ENCODE measurements at places on chromosomes 6 and 20.
A peak's percentile ranks its signal among the peaks of the same experiment; 100 is the strongest.

GRCh38 chr20:47133809-47134456 lies 222.6 kb downstream of the ZMYND8 start:
- DNase-seq = no peak

- DNase-seq = no peak
Observed at GRCh38 chr6:21371676-21372171, 221.8 kb upstream of the SOX4 start.

- DNase-seq = no peak
Observed at GRCh38 chr20:1816384-1817381, 78.5 kb upstream of the SIRPA start.

DNA sequence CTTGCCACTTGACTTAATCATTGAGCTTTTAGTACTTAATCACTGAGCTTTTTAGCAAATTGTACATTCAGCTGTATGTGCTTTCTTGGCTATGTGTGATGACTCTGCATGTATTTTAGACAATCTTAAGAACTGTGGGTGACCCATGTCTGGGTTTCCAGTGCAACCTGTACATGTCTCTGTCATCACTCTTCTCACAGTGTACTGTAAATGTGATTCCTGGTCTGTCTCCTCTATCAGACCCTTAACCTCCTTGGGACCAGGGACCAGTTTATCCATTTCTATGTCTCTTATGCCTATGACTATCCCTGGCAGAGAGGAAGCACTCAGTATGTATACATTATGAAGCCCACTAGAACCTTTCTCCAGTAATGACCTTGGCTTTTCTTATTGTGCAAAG lies 36.6 kb upstream of the HDDC2 start:
- no peak for DNase-seq

DNA sequence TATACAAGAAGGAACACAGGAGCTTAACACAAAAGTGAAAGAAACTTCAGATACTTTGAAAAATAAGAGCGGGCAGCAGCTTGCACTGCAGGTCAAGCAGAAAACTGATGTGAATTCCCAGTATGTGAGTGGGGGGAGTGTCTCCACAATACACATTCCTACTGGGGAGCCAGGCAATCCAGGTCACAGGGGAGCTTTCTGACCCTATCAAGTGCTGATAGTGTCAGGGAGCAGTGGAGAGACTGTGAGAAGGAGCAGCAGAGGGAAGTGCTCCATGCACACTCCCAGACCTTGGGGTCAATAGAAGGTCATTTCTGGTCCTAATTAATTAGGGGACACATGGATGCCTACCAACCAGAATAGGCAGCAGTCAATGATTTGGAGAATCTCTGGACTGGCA lies 59.4 kb downstream of the PDSS2 start:
- DNase-seq = no peak

DNA sequence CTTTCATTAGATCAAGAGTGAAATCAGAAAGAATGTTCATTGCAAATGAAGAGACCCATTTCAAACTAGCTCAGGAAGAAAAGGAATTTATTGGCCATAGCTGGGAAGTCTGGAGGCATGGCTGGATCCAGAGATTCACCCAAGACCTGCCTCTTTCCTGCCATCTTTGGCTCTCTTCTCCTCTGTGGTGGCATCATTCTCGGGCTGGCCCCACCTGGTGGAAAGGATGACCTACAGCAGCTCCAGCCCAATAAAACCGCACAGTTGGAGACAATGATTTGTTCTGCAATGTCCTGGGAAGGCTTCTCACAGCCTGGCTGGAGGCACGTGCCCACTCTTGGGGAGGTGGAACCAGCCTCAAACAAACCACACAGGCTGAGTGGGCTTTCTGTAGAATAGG lies 18.1 kb upstream of the FERMT1 start:
- no peak for DNase-seq

DNA sequence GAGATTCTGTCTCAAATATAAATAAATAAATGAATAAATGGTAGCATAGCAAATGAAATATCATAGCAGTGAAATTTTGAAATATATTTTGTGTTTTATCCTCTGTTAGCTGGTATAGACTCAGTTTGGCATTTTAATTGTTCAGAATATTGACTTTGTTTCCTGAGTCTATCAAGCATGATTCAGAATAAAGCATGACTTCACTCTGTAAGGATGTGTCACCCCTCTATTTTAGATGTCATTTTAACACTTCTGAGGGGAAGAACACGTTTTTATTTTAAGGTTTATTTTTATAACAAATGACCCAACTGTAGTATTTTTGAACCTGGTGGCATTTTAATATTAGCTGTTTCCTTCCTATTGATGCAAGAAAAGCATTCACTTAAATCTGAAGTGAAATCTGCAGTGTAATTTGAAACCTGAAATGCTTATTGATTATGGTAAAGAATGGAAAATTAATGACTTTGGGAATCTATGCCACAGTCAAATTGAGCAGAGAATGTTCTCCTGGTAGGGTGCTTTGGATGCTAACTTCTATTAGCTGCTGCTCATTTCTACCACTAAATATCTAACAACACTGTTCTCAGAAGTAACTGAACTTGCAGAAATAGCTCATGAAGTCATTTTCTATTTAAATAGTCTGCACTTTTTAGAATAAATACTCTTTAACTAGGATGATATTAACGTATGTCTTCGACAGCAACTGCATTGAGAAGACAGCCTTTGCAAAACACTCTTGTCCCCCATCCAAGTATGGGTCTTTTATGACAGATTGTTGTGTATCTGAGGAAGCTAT lies 114.2 kb downstream of the SOX4 start:
- DNase-seq = no peak

- DNase-seq = peak; percentile 82
Observed at GRCh38 chr20:7924692-7925091, 15.6 kb downstream of the HAO1 start.

GRCh38 chr6:45815466-45816125 lies 200.1 kb downstream of the CLIC5 start:
- DNase-seq = no peak

DNA sequence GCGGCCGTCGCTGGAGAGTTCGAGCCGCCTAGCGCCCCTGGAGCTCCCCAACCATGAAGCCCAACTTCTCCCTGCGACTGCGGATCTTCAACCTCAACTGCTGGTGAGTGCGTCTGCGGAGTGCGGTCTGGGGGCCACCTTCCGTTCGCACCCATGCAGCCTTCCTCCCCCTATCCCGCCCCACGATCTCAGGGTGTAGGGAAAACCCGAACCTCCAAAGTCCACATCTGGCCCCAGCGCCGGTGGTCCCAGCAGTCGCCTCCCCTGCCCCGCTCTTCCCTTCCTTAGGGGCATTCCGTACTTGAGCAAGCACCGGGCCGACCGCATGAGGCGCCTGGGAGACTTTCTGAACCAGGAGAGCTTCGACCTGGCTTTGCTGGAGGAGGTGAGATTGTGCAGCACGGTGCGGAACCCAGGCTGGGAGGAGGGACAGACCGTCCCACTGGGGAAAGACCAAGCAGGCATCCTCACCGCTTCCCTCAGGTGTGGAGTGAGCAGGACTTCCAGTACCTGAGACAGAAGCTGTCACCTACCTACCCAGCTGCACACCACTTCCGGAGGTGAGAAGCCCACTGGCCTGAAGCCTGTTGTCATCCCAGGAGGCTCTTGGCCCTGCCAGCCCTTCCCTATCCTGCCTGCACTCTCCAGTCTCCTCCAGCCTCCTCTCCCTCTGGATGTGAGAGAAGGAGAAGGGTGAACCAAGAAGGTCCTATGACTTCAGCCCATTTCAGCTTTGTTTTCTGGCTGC lies 719 bp downstream of the SMPD2 start:
- no peak for DNase-seq

DNA sequence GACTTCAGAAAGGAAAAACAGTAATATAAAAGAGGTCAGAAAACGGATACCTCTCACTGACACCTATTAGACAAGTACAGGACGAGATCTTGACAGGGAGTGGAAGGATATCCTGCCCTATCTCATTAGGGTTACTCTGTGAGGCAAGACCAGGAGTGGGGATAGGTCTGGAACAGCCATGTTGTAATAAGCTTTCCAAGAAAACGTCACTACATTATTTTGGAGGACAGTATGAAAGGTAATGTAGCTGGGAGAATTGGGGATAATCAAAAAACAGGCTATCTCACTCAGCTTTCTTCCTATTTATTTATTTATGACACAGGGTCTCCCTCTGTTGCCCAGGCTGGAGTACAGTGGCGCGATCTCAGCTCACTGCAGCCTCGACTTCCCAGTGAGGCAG lies 25.3 kb downstream of the HMGN4 start:
- no peak for DNase-seq
